ENCODE measurements at places on chromosomes 1 and 21. TPM values are rescaled to one million over a fixed set of nuclear protein-coding genes. Genes with fewer than 3 reads are reported as not detected.
A peak's percentile ranks its signal among the peaks of the same experiment; 100 is the strongest.

DNA sequence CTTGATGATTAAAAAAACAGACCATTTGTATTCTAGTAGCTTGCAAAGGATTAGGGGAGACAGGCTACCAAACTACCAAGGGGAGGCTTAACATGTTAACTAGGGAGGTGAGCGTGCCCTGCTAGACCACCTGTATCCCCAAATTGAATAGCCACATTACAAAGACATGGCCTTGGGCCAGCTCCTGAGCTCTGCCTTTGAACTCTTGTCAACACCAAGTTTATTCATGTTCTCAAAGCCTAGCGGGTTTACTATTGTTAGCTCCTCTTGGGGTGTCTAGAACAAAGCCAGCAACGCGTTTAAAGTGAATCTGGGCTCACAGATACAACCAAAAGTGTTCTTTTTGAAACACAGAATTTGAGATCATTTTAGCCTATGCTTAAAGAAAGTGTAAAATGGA lies 36.3 kb downstream of the SMYD2 start:
- H3K36me3 ChIP-seq: peaks cover 16% of the 10 kb centered on the region
- no peaks in the 10 kb centered on the region for H3K27me3 ChIP-seq
- peaks cover 39% of the 10 kb centered on the region for H3K4me1 ChIP-seq
- DNase-seq: no peak
- no peak overlapping the region for H3K4me3 ChIP-seq
- peak overlapping the region; percentile 72 for H3K27ac ChIP-seq

- no peaks in the 10 kb centered on the region for H3K4me1 ChIP-seq
- DNase-seq: peak; percentile 71
- no peak overlapping the region for H3K27ac ChIP-seq
- H3K36me3 ChIP-seq: peaks cover 1% of the 10 kb centered on the region
- H3K27me3 ChIP-seq: peaks cover 27% of the 10 kb centered on the region
These were observed 28.5 kb downstream of the MAB21L3 start for GRCh38 chr1:116139592-116140134.

GRCh38 chr1:156497743-156498431 lies 2.7 kb downstream of the MEF2D start:
- peaks cover 56% of the 10 kb centered on the region for H3K4me1 ChIP-seq
- H3K36me3 ChIP-seq: peaks cover 8% of the 10 kb centered on the region
- DNase-seq: no peak
- no peaks in the 10 kb centered on the region for H3K27me3 ChIP-seq

DNA sequence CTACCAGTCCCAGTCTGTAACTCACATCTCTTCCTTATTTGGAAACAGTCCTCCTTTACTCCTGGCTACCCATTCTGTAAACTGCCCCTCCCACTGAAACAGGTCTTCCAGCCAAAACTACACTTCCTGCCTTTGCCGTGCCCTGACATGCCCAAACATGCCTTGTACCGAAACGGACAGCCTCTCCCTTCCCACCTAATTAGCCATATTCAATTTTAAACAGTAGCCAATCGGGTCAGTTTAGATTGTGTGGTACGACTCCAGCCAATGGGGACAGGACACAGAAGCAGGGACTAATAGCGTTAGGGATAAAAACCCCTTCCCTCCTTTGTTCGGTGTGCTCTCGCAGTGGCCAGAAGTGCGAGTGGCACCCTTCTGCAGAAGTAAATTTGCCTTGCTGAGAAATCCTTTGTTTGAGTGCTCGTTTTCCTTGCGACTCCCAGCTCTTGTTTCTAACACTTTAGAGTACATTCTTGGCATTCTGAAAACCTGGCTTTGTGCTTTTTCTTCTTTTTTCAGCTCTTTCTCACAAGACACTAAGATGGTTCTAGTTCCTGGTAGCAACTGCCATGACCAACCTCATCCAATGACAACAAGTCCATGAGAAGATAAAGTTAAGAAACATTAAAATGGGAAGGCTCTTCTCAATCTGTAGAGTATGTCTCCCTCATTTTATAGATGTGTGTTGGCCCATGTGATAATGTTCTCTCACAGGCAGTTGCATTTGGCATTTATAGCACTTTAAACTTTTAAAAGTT lies 325.1 kb upstream of the GREM2 start:
- H3K4me1 ChIP-seq: no peaks in the 10 kb centered on the region
- H3K27ac ChIP-seq: no peak overlapping the region
- no peaks in the 10 kb centered on the region for H3K27me3 ChIP-seq
- H3K4me3 ChIP-seq: no peak overlapping the region

DNA sequence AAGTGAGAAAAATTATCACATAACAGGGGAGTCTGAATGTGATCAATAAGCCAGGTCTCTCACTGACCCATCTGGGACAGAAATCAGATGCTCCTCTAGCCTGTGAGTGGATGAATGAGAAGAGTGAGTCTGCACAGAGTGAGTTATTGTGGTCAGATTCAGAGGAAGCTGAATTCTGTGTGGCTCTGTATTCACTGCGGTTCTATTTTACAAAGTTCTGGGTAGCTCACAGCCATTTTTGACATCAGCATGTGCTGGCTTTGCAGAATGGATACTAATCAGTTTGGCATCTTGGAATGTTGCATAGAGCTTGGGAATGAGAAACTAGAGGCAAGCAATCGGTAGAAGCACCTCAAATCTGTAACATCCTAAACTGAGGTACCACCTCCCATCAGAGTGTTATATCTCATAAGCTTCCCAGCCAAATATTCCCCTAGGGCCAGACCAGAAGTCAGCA lies 3.8 kb downstream of the COLGALT2 start:
- no peak overlapping the region for H3K4me3 ChIP-seq
- H3K27ac ChIP-seq: no peak overlapping the region
- H3K27me3 ChIP-seq: peaks cover 20% of the 10 kb centered on the region
- H3K4me1 ChIP-seq: peaks cover 12% of the 10 kb centered on the region
- DNase-seq: no peak

- DNase-seq: no peak
- H3K4me1 ChIP-seq: peaks cover 6% of the 10 kb centered on the region
- no peak overlapping the region for H3K27ac ChIP-seq
- H3K4me3 ChIP-seq: no peak overlapping the region
- H3K36me3 ChIP-seq: peaks cover 26% of the 10 kb centered on the region
- H3K27me3 ChIP-seq: no peaks in the 10 kb centered on the region
These were observed 16.3 kb downstream of the ACBD6 start for GRCh38 chr1:180486092-180486491.

- DNase-seq: no peak
- H3K4me3 ChIP-seq: no peak overlapping the region
- no peak overlapping the region for H3K27ac ChIP-seq
- H3K36me3 ChIP-seq: no peaks in the 10 kb centered on the region
- H3K27me3 ChIP-seq: peaks cover 8% of the 10 kb centered on the region
These were observed 299.3 kb downstream of the KIF26B start for GRCh38 chr1:245454051-245454450.

- no peak overlapping the region for H3K27ac ChIP-seq
- H3K36me3 ChIP-seq: no peaks in the 10 kb centered on the region
- H3K4me3 ChIP-seq: no peak overlapping the region
- peaks cover 3% of the 10 kb centered on the region for H3K4me1 ChIP-seq
- no peaks in the 10 kb centered on the region for H3K27me3 ChIP-seq
- no peak for DNase-seq
These were observed 956 bp upstream of the SCAF4 start for GRCh38 chr21:31732597-31733550.

- H3K4me3 ChIP-seq: no peak overlapping the region
- H3K36me3 ChIP-seq: peaks cover 18% of the 10 kb centered on the region
- no peaks in the 10 kb centered on the region for H3K4me1 ChIP-seq
- H3K27ac ChIP-seq: no peak overlapping the region
These were observed 12.5 kb downstream of the MAST2 start for GRCh38 chr1:45815667-45816458.

DNA sequence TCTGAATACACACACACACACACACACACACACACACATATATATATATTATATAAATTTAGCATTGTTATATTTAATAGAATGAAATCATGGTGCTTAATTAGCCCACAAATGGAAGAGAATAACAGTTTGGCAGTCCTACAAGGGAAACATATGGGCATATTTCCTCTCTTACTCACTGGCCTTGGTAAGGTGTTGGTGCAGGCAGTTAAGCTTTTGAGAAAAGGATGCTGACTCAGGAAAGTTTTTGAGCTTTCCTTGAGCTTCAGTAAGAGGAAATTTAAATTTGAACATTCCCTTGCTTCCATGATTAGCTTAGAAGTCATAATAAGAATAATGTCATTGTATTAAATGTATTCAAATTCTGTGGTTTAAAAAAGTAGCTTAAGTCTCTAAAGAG lies 37.0 kb upstream of the B3GALT5 start:
- H3K36me3 ChIP-seq: no peaks in the 10 kb centered on the region
- no peak overlapping the region for H3K27ac ChIP-seq
- H3K4me3 ChIP-seq: no peak overlapping the region
- H3K4me1 ChIP-seq: no peaks in the 10 kb centered on the region
- DNase-seq: no peak
- peaks cover 7% of the 10 kb centered on the region for H3K27me3 ChIP-seq

- H3K27ac ChIP-seq: peak overlapping the region; percentile 59
- peaks cover 24% of the 10 kb centered on the region for H3K36me3 ChIP-seq
- no peaks in the 10 kb centered on the region for H3K27me3 ChIP-seq
These were observed 84.2 kb downstream of the KIRREL1 start for GRCh38 chr1:158077411-158078256.

GRCh38 chr1:29033829-29034466 lies 89.8 kb downstream of the TMEM200B start:
- no peaks in the 10 kb centered on the region for H3K36me3 ChIP-seq
- DNase-seq: no peak

DNA sequence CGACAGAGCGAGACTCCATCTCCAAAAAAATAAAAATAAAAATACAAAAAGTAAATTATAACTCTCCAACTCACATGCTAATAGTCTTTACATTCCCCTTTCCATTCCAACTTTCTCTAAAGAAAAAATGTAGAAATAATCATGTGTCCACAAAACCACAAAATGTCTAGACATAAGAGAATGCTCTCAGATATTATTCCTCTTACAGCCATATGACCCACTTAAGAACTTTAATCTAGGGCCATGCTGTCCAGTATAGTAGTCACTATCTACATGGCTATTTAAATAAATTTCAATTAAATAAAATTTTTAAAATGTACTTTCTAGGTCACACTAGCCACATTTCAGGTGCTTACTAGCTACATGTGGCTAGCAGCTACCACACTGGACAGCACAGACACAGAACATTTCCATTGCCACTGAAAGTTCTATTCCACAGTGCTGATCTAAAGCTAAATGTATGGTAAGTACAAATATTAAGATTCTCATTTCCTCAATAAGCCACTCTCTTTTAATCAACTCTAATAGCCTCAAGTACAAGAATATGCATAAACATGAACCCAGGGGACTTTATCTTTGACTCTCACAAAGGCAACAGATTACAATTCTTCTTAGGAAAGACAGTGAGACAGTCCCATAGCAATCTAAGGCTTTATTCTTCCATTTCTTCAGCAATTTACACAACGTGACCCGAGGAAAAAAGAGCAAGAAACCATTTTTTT lies 138.6 kb downstream of the RERE start:
- peaks cover 31% of the 10 kb centered on the region for H3K4me1 ChIP-seq
- DNase-seq: no peak
- H3K27ac ChIP-seq: no peak overlapping the region
- no peaks in the 10 kb centered on the region for H3K27me3 ChIP-seq

GRCh38 chr1:43668956-43669355 lies 19.0 kb downstream of the KDM4A start:
- peaks cover 68% of the 10 kb centered on the region for H3K36me3 ChIP-seq
- DNase-seq: no peak
- H3K4me3 ChIP-seq: no peak overlapping the region
- no peaks in the 10 kb centered on the region for H3K27me3 ChIP-seq
- no peaks in the 10 kb centered on the region for H3K4me1 ChIP-seq

- H3K27ac ChIP-seq: peak overlapping the region; percentile 44
- no peak overlapping the region for H3K4me3 ChIP-seq
- H3K4me1 ChIP-seq: peaks cover 7% of the 10 kb centered on the region
- no peaks in the 10 kb centered on the region for H3K27me3 ChIP-seq
- DNase-seq: no peak
These were observed 7.3 kb upstream of the GIPC2 start for GRCh38 chr1:78038491-78038939.

DNA sequence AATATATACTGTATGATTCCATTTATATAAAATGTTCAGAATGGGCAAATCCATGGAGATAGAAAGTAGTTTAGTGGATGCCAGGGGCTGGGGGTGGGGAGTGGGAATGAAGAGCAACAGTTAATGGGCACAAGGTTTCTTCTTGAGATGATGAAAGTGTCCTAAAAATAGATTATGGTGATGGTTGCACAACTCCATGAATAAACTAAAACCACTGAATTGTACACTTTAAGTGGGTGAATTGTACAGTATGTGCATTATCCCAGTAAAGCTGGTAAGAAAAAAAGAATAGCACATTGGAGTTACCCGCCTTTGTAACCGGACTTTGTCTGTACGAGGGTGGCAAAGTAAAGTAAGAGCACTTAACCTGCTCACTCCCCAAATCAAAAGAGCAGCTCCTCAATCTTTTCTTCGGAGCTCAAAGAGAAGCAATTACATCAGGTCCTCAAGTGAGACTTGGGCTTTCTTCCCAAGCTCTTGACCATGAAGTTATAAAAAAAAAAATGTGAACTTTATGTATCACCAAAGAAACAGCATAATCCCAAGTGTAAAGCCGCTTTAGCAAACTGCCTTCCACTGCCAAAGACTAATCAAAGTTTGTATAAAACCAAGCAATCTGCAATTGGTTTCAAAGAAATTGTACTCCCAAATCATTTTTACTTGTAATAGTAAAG lies 32.1 kb downstream of the ALDH9A1 start:
- DNase-seq: no peak
- no peaks in the 10 kb centered on the region for H3K4me1 ChIP-seq
- peaks cover 67% of the 10 kb centered on the region for H3K36me3 ChIP-seq
- no peaks in the 10 kb centered on the region for H3K27me3 ChIP-seq

- H3K27me3 ChIP-seq: no peaks in the 10 kb centered on the region
- H3K4me1 ChIP-seq: peaks cover 12% of the 10 kb centered on the region
- H3K36me3 ChIP-seq: no peaks in the 10 kb centered on the region
- no peak for DNase-seq
- no peak overlapping the region for H3K27ac ChIP-seq
These were observed 90.1 kb downstream of the UCHL5 start for GRCh38 chr1:192969091-192969490.

GRCh38 chr1:24888971-24889676 lies 41.0 kb downstream of the RUNX3 start:
- no peak overlapping the region for H3K4me3 ChIP-seq
- H3K27me3 ChIP-seq: peaks cover 31% of the 10 kb centered on the region
- H3K27ac ChIP-seq: no peak overlapping the region
- H3K36me3 ChIP-seq: peaks cover 3% of the 10 kb centered on the region
- DNase-seq: no peak

HORMAD1 gene
- not detected for total RNA-seq

S100A14 gene
- total RNA-seq: not detected

CYP4A22 gene
- not detected for total RNA-seq

BRDT gene
- not detected for total RNA-seq

SASS6 gene
- total RNA-seq: 3.2 TPM

SPATA21 gene
- total RNA-seq: not detected

LINGO4 gene
- total RNA-seq: not detected

OR2T11 gene
- not detected for total RNA-seq

TMCO2 gene
- total RNA-seq: not detected

ARHGEF16 gene
- 3.2 TPM for total RNA-seq

All from osteocyte (in vitro differentiated cells).